Neural crest cell (in vitro differentiated cells): ENCODE measurements at places on chromosomes 1 and 21. TPM values are rescaled to one million over a fixed set of nuclear protein-coding genes. Genes with fewer than 3 reads are reported as not detected.

HOOK1 gene
- 2.1 TPM in 2 replicates for total RNA-seq

MSTO1 gene
- 82.4 and 92.4 TPM in 2 replicates for total RNA-seq

- no peak overlapping the region for H3K27ac ChIP-seq
- H3K36me3 ChIP-seq: peaks cover 26% of the 10 kb centered on the region
These were observed 41.1 kb downstream of the MTR start for GRCh38 chr1:236836157-236836556.

GRCh38 chr21:34983680-34984086 is 65.4 kb downstream of the RUNX1 start:
- no peak overlapping the region for H3K27ac ChIP-seq
- H3K4me3 ChIP-seq: no peak overlapping the region
- no peak for DNase-seq
- H3K4me1 ChIP-seq: peaks cover 11% of the 10 kb centered on the region

C1orf185 gene
- not detected in 2 replicates for total RNA-seq

- peak overlapping the region; percentile 87 for H3K4me3 ChIP-seq
- no peak overlapping the region for H3K27ac ChIP-seq
These were observed 9.5 kb upstream of the TNFRSF14 start for GRCh38 chr1:2546515-2547209.

PDZK1IP1 gene
- not detected in 2 replicates for total RNA-seq

DNA sequence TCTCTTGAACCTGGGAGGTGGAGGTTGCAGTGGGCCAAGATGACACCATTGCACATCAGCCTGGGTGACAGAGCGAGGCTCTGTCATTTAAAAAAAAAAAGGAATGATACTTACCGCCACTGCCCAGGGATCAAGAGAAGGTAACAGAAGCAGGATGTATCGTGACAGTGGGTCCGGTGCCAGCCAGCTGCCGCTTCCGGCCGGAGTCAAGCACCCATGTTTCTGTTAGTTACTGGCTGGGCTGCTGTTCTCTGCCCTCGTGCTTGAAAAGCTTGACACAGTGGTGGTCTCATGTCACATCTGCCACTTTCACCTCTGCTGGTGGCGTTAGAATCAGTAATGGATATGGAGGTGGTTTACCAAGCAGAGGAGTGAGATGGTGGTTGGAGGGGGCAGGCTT is 21.0 kb downstream of the IFNGR2 start:
- H3K4me3 ChIP-seq: no peak overlapping the region
- H3K27me3 ChIP-seq: no peaks in the 10 kb centered on the region
- H3K36me3 ChIP-seq: peaks cover 21% of the 10 kb centered on the region

SLC35D1 gene
- 11.8 and 12.3 TPM in 2 replicates for total RNA-seq

DNA sequence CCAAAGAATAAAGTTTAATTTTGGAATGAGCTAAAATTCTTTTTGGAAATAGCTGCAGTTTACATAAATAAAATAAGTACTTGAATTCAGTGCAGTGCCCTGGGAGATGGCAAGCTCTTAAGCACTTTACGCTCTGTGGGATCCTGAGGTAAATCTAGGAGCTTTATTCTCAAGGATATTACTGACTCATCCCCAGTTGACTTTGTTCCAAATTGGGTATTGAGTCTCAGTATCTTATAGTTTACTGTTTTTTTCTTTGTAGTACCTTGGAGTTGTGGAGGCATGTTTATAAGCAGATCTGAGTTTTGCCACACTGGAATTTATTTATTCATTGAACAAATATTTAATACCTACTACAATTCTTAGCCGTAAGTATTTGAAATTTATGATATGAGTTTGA is 27.4 kb upstream of the HRNR start:
- no peak overlapping the region for H3K27ac ChIP-seq
- H3K27me3 ChIP-seq: no peaks in the 10 kb centered on the region

GRCh38 chr1:3257788-3258187 is 188.8 kb downstream of the PRDM16 start:
- no peak for DNase-seq
- H3K4me3 ChIP-seq: no peak overlapping the region
- peaks cover 56% of the 10 kb centered on the region for H3K27me3 ChIP-seq
- peaks cover 28% of the 10 kb centered on the region for H3K4me1 ChIP-seq
- no peak overlapping the region for H3K27ac ChIP-seq

GRCh38 chr1:84795966-84796600 is 96.9 kb downstream of the LPAR3 start:
- DNase-seq: no peak
- peaks cover 3% of the 10 kb centered on the region for H3K36me3 ChIP-seq
- no peaks in the 10 kb centered on the region for H3K27me3 ChIP-seq
- H3K27ac ChIP-seq: no peak overlapping the region
- H3K4me3 ChIP-seq: no peak overlapping the region

DNA sequence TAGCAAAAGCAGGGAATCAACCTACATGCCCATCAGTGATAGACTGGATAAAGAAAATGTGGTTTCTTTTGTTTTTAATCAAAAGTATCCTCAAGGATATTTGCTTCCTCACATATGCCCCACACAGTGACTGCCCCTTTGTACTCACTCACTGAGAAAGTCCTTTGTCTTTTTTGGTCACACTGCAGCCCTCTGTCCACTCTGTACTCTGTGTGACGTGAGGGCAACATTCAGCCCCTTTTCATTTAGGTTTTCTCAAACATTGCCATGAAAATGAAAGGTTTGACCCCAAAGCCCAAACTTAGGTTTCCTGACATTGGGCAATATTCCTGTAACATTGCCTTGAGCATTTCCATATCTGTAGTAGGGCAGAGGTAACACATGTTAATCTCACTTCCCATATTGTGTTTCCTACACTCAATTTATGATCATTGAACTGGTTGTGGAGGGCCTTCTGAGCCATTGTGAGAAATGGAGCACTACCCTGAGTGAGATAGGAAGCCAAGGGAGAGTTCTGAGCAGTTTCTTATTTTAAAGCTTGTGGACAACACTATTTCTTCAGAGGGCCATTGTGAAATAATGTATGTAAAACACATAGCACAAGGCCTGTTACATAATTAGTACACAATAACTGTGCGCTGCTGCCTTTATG is 501.9 kb upstream of the C1orf87 start:
- peaks cover 29% of the 10 kb centered on the region for H3K4me1 ChIP-seq
- no peak overlapping the region for H3K4me3 ChIP-seq
- no peaks in the 10 kb centered on the region for H3K27me3 ChIP-seq
- H3K36me3 ChIP-seq: peaks cover 2% of the 10 kb centered on the region
- H3K27ac ChIP-seq: peak overlapping the region; percentile 85

PGLYRP3 gene
- total RNA-seq: not detected in 2 replicates

DNA sequence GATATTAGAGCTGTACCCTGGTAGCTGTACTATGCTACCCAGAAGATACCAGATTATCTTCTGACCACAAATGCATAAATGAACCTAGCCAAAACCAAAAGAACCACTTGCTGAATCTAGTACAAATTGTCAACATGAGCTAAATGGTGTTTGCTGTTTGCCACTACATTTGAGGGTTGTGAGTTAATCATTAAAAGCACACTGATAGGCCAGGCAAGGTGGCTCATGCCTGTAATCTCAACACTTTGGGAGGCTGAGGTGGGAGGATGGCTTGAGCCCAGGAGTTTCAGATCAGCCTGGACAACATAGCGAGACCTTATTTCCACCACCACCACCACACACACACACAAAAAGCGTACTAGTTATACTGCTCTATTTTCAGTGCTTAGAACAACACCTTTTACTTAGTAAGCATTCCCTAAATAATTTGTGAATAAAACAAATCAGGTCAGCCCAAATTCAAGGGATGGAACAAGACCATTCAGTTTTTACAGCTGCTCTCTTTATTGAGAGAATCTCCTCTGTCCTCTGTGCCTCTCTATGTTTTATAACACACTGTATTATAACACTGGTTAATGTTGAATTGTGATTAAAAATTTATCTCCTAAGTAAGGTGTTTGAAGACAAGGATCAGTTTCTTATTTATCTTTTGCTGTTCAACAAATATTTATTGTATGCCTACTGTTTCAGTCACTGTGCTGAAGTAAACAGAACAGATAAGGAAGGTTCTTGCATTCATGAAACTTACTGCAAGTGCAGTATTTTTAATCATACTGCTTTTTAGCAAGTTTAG is 44.0 kb downstream of the MAGI3 start:
- no peak for DNase-seq
- H3K4me1 ChIP-seq: no peaks in the 10 kb centered on the region
- no peaks in the 10 kb centered on the region for H3K27me3 ChIP-seq
- no peak overlapping the region for H3K4me3 ChIP-seq
- no peak overlapping the region for H3K27ac ChIP-seq

- H3K27me3 ChIP-seq: no peaks in the 10 kb centered on the region
- no peak for DNase-seq
- H3K27ac ChIP-seq: no peak overlapping the region
- H3K36me3 ChIP-seq: no peaks in the 10 kb centered on the region
These were observed 445.5 kb downstream of the PTPRC start for GRCh38 chr1:199084293-199084692.

DNA sequence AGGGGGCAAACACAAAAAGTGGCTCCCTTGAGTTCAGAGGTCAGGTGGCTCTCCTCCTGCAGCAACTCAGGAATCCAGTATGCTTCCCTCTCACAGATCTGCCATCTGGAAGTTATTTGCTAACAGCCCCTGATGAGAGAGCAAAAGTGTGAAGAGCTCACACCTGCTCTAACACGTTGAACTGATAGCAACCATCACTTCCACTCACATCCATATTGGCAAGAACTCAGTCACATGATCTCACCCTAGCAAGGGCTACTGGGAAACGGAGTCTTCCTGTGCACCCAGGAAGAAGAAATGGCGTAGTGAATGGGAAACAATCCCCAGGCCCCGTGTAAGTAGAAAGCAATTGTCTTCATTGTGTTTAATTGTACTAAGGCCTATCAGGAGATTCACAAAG is 20.7 kb upstream of the SLC45A1 start:
- peaks cover 16% of the 10 kb centered on the region for H3K4me1 ChIP-seq
- H3K36me3 ChIP-seq: no peaks in the 10 kb centered on the region
- no peak overlapping the region for H3K4me3 ChIP-seq
- H3K27ac ChIP-seq: peak overlapping the region; percentile 8

GRCh38 chr1:20601129-20601825 is 12.4 kb downstream of the CDA start:
- H3K36me3 ChIP-seq: no peaks in the 10 kb centered on the region
- H3K27ac ChIP-seq: no peak overlapping the region
- no peaks in the 10 kb centered on the region for H3K4me1 ChIP-seq
- no peak overlapping the region for H3K4me3 ChIP-seq

TCHHL1 gene
- not detected in 2 replicates for total RNA-seq

DNA sequence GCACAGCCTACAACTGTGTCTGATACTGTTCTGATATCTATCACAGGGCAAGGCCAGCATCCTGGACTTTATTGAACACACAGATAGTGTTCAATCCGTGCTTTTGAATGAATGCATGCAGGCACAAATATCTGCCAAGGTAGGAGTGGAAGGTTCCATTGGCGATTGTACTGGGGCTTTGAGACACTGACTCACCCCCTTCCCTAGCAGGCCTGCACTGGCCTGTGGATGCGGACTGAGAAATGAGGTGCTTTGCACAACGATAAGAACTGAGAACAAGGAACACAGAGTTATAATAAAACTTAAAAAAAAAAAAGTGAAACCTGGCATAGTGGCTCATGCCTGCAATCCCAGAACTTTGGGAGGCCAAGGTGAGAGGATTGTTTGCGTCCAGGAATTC is 62.4 kb upstream of the NGF start:
- no peak overlapping the region for H3K27ac ChIP-seq
- H3K4me3 ChIP-seq: no peak overlapping the region
- no peaks in the 10 kb centered on the region for H3K27me3 ChIP-seq
- H3K36me3 ChIP-seq: no peaks in the 10 kb centered on the region
- no peak for DNase-seq
- peaks cover 5% of the 10 kb centered on the region for H3K4me1 ChIP-seq

DNA sequence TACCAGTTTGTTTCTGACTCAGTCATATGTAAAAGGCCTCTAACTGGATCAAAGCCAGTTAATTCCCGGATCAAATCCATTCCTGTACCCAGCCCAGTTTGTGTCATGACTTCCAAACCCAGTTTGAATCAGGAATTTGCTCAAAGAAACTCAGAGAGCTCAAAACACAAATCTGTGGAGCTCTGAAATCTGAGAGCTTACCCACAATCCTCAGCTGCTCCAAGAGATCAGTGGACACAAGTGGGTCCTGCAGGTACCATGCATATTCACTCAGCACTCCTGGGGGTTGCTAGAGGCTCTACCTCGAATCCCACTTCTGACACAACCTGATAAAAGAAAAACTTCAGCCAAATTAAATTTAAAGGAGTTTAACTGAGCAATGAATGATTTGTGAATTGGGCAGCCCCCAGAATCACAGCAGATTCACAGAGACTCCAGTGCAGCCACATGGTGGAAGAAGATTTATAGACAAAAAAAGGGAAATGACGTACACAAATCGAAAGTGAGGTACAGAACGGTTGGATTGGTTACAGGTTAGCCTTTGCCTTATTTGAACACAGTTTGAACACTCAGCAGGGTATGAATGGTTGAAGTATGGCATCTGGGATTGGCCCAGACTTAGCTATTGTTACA is 11.9 kb upstream of the MRPL55 start:
- no peak for DNase-seq
- H3K27me3 ChIP-seq: peaks cover 47% of the 10 kb centered on the region
- H3K27ac ChIP-seq: no peak overlapping the region
- H3K4me3 ChIP-seq: no peak overlapping the region
